NCI-H69 (cell line): ENCODE measurements at places on chromosomes 3 and 15.

DNA sequence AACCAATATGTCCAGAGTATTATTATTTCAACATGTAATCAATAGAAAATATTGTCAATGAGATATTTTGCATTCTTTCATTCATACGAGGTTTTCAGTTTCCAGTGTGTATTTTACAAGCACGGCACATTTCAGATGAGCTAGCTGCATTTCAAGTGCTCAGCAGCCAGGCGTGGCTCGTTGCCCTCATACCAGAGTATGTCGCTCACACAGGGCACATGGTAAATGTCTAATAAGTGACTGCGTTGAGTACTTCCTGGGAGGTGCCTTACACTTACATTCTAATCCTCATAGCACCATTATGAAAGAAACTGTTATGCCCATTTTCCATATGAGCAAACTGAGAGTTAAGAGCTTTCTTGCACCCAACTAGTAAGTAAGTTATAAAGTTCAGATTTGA, 47.4 kb downstream of the TMEM266 start:
- DNase-seq = no peak

DNA sequence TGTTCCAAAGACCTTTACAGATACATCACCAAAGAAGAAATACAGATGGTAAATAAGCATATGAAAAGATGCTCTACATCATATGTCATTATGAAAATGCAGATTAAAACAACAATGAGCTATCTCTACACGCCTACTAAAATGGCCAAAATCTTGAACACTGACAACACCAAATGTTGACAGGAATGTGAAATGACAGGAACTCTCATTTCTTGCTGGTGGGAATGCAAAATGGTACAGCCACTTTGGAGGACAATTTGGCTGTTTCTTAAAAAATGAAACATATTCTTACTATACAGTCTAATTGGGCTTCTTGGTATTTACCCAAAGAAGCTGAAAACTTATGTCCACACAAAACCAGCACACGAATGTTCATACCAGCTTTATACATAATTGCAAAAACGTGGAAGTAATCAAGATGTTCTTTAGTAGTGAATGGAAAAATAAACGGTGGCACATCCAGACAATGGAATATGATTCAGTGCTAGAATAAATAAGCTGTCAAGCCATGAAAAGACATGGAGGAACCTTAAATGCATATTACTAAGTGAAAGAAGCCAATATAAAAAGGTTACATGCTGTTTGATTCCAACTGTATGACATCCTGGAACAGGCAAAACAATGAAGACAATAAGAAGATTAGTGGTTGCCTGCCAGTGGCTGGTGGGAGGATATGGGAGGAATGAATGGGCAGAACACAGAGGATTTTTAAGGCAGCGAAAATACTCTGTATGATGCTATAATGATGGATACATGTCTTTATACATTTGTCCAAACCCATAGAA, 81.3 kb upstream of the NEDD4 start:
- DNase-seq = peak; percentile 84

GRCh38 chr3:115488409-115488808, 134.9 kb upstream of the GAP43 start:
- no peak for DNase-seq

DNA sequence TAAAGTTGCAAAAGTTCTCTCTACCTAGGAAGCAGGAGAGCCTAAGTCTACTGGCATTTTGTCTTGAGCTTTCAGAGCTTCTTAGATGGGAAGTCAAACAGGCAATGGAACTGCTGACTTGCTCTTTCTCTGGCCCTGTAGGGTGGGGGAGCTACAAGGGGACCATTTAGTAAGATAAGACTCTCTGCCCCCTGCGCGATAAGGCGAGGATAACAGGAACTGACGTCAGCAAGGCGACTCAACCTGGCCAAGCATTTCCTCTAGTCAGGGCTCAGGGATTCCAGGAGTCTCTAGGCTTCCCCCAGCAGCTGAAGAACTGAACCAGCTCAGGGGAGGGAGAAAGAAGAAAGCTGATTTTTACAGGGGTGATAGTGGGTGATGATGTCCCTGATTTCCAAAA, 5.8 kb downstream of the RARB start:
- DNase-seq = peak; percentile 34

DNA sequence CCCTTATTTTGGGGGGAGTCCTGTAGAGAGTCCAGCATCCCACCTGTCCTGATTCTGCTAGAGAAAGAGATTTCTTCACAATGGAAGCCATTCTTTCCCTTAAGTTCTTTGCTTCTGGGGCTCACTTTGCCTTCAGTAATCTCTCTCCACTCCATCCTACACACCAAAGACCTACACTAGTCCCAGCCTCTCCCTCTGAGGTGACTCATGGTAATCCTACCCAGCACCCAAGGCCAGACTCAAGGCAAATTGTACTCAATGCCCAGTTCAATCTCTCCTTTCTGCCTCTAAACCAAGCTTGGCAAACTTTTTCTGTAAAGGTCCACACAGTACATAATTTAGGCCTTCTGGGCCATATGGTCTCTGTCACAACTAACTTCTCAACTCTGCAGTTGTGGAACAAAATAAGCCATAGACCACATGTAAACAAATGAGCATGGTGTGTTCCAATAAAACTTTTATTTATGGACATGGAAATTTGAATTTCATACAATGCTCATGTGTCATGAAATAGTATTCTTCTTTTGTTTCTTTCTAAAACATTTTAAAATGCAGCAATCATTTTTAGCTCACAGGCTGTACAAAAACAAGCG, 72.5 kb downstream of the MRPL46 start:
- DNase-seq = no peak

- DNase-seq = no peak
Observed at GRCh38 chr15:28114721-28115622, 15.9 kb upstream of the OCA2 start.

- DNase-seq = peak; percentile 66
Observed at GRCh38 chr3:137987723-137988122, 22.2 kb upstream of the CLDN18 start.

GRCh38 chr3:6994081-6994668, 133.3 kb downstream of the GRM7 start:
- peak; percentile 6 for DNase-seq

GRCh38 chr15:36484038-36484778, 95.2 kb upstream of the CDIN1 start:
- DNase-seq = no peak

DNA sequence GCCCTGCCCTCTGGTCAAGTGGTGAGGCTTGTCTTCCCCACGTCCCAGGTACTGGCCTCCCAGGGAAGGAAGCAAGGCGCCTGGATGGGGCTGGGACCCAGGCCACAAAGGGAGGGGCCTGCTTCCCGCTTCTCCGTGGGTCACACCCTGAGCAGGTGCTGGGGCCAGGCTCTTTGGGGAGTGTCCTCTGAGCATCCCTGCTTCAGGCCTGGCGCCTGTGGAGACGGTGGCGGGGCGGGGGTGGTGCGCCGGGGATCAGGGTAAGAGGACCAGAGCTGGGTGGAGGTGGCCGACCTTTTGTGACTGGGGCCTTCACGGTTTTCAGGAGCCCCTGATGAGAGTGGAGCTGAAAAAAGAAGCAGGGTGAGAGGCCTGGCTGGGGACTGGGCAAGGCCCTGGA, 3.6 kb downstream of the PLA2G4B start:
- no peak for DNase-seq

- no peak for DNase-seq
Observed at GRCh38 chr3:173843060-173843459, 445.5 kb downstream of the NLGN1 start.

DNA sequence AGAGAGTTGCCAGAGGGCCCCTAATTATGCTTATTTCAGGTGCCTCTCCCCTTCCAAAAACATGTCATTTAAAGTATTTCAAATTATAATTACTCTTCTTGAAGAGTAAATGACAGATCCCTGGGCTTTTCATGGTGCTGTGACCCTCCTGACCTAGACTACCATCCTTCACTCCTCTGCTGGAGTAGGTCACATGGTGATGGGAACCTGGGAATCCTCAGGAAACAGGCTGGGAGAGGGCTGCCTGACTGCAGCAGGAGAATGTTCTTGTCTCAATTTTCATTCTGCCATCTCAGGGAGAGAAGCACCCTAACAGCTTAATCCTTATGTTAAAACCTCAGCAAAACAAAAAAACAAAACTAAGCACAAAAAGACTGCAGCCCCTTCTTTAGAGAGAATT, 24.6 kb downstream of the PGBD4 start:
- DNase-seq = no peak

GRCh38 chr15:31369727-31370126, 43.1 kb downstream of the KLF13 start:
- DNase-seq = no peak

DNA sequence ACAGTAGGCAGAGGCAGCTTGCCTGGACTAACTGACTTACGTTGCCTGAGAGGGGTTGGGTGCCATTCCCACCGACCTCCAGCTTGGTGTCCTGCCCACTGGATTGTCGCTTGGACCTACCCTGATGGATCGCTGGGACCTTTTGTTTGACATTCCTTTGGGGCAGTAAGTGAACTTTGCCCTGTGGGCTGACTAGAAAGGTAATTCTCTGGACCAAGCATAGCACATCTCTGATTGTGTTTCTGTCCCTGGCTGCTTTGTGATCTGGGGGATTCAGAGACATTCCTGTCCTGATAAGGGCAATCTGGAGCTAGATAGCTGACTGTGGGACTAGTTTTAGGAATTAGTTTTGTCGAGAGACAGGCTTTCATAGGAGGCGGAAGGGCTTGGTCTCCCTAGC, 19.5 kb upstream of the IFT57 start:
- no peak for DNase-seq
